ENCODE measurements at places on chromosomes 5 and 9. TPM values are rescaled to one million over a fixed set of nuclear protein-coding genes. Genes with fewer than 3 reads are reported as not detected.

DNA sequence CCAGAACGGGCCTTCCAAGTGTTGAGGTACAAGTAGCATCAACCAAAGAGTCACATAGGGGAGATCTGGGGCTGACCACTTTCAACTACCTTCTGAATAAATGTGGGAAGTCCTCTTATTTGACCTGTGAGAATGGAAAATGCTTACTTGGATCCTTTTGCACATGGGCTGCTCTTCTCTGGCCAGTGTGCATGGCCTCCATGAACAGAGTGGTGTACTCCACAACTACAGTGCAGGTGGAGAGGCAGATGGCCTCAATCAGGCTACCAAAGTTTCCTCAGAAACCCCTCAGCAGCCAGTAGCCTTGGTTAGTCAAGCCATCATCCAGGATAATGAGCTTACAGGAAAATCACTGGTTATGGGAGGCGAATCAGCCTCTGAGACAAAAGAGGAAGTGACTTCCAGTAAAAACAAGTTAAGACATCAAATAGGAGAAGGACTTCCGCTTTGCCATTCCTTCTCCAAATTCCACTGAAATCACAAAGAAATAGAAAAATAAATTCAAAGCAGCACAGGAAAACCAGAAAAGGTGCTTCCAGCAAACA lies 18.3 kb upstream of the FCHO2 start:
- ATAC-seq: no peak

RASEF gene
- total RNA-seq: not detected

GRCh38 chr9:100587375-100587774 lies 9.5 kb downstream of the CAVIN4 start:
- no peak for ATAC-seq

GRCh38 chr9:84304166-84304565 lies 36.4 kb downstream of the SLC28A3 start:
- no peak for ATAC-seq

DNA sequence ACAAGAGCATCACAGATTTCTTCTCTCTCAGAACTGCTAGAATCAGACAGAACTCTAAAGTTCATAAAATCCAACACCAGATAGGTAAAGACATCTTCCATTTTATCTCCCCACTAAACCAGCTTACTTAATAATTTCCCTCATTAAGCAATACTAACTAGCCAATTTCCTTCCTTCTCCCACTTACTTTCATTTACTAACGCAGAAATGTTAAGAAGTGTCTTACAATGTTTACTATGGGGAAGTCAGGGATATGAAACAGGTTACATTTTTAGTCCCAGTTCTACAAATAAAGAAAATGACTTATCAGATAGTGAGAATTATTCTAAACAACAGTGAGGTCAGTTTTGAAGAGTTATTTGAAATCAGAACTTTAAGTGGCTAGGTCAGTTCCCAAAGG lies 236.5 kb downstream of the FBXL17 start:
- ATAC-seq: no peak

DNA sequence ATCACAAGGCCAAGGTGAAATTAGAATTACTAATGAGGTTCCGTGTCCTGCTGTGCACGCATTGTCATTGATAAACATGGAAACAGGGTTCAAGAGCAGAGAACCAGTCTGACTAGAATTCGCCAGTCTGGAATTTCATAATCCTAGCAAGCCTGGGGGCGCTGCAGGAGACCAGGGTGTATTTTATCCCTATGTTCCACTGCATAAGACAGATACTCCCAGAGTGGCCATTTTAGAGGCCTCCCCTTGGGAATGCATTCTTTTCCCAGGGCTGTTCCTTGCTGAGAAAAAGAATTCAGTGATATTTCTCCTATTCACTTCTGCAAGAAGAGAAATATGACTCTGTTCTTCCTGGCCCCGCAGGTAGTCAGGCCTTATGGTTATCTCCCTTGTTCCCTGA lies 1387.7 kb downstream of the MAT2B start:
- ATAC-seq: no peak
